Stimulated activated CD4-positive, alpha-beta T cell treated with anti-CD3 and anti-CD28 coated beads, Interleukin-2, amount 100 ng/mL, for 24 hours (primary cell): ENCODE measurements at places on chromosomes 2 and 18.
A peak's percentile ranks its signal among the peaks of the same experiment; 100 is the strongest.

- peak; percentile 46 for DNase-seq
These were observed 81.5 kb downstream of the DPP4 start for GRCh38 chr2:161992531-161992930.

GRCh38 chr2:128264881-128265607, 53.6 kb downstream of the HS6ST1 start:
- no peak for DNase-seq

DNA sequence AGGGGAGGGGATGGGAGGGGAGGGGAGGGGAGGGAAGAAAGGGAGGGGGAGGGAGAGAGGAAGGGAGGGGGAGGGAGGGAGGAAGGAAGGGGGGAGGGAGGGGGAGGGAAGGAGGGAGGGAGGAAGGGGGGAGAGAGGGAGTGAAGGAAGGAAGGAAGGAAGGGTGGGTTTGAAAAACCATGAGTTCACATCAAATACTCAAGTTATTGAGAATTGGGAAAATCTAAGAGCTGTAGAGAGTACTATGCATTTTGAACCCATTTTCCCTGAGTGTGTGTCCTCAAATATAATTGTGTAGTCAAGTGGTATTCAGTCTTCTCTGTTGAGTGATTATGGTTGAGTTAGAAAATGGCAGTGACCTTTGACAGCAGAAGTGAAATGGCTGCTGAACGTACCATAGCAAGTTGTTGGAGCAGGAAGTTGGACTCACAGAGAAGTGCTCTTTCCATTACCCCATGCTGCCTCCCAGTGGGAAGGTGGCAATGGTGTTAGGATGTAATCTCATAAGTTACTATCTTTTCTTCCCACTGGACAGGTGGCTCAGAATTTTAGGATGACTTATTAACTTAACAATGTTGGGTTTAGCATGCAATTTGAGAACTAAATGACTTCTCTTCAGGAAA, 214.6 kb downstream of the SETBP1 start:
- DNase-seq: peak; percentile 27

- DNase-seq: no peak
These were observed 44.2 kb upstream of the VPS54 start for GRCh38 chr2:64063454-64063853.

- DNase-seq: no peak
These were observed 104.2 kb upstream of the ODC1 start for GRCh38 chr2:10552220-10552870.

GRCh38 chr2:231929961-231930592, 3.9 kb upstream of the NPPC start:
- no peak for DNase-seq

DNA sequence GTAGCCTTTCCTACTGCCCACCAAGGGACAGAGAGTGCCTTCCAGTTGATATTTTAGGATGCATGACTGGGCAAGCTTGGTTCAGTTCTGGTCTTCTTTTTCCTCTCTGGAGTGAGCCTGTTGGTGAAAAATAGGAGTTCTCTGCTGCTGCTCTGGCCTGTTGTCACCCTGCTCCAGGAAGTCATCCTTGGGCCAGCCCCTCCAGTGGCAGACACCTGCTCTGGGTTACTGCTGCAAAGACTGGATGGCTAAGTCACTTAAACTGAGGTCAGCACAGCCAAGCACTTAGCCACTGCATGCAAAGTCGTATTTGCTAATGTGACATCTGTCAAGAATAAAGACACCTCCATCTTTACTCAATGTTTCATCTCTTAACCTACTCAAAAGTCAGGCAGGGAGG, 219.6 kb upstream of the ID2 start:
- no peak for DNase-seq

DNA sequence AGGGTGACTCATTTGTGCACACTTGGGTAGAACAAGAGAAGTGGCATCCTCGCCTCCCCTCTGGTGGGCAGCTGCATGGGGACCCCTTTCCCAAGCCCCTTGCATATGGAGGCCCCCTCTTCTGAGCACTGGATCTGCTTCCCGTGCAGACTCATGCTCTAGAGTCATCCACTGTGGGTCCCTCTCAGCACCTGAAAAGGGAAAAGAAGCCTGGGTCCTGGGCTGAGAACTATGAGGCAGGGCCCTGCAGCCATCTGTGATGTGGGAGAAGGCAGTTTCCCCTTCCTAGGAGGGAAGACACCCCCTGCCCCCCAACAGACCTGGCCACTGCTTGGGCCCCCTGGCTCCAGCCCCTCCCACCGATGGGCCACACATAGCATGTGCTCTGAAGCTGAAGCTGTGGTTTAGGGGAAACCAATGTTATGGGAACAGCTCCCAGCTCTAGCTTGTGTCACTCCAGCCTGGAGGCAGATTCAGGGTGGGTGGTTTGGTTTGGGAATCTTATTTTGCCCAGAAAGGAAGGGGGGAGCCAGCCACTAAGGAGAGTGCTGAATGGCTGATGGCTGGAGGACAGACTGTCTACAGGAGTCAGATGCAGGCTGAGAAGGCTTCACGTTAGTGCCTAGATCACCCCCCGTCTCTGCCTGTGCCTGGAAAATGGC, 172.8 kb downstream of the GLI2 start:
- DNase-seq: no peak

DNA sequence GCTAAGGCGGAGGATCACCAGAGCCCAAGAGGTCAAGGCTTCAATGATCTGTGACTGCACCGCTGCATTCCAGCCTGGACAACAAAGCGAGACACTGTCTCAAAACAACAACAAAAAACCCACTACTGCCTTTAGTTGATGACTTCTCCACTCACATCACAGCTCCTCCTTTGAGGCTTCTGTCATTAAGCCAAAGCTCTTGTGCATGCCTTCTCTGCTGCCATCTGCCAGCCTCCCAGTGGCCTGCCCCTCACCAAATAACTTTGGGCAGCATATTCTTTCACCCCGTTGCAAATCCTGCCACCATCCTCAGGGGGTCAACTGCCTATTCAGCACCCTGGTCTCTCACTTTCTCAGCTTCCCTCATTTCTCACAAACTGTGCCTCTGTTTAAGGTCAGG, 27.5 kb downstream of the OSBPL1A start:
- no peak for DNase-seq

- DNase-seq: no peak
These were observed 660.2 kb upstream of the CDH2 start for GRCh38 chr18:28837100-28837499.
